ENCODE measurements at places on chromosomes 6 and 20.

GRCh38 chr6:27368202-27368601, 20.4 kb upstream of the ZNF391 start:
- no peaks in the 10 kb centered on the region for H3K4me1 ChIP-seq
- no peak overlapping the region for H3K4me3 ChIP-seq
- H3K27me3 ChIP-seq: no peaks in the 10 kb centered on the region
- DNase-seq: no peak
- H3K27ac ChIP-seq: no peak overlapping the region

GRCh38 chr20:17518339-17519052, 12.7 kb downstream of the BFSP1 start:
- no peak overlapping the region for H3K27ac ChIP-seq
- no peak overlapping the region for H3K4me3 ChIP-seq
- H3K4me1 ChIP-seq: peaks cover 5% of the 10 kb centered on the region
- H3K36me3 ChIP-seq: no peaks in the 10 kb centered on the region

GRCh38 chr6:89610149-89610642, 28.4 kb downstream of the LYRM2 start:
- DNase-seq: peak; percentile 19
- no peak overlapping the region for H3K4me3 ChIP-seq
- H3K36me3 ChIP-seq: peaks cover 3% of the 10 kb centered on the region
- H3K27me3 ChIP-seq: no peaks in the 10 kb centered on the region

- no peak for DNase-seq
- H3K27ac ChIP-seq: no peak overlapping the region
- peaks cover 24% of the 10 kb centered on the region for H3K36me3 ChIP-seq
- H3K27me3 ChIP-seq: no peaks in the 10 kb centered on the region
- no peak overlapping the region for H3K4me3 ChIP-seq
Measured at GRCh38 chr6:346386-347030, 45.0 kb upstream of the IRF4 start.

GRCh38 chr6:81863123-81863522, 110.6 kb upstream of the TENT5A start:
- H3K36me3 ChIP-seq: no peaks in the 10 kb centered on the region
- H3K4me1 ChIP-seq: no peaks in the 10 kb centered on the region
- no peak overlapping the region for H3K4me3 ChIP-seq
- H3K27me3 ChIP-seq: no peaks in the 10 kb centered on the region

GRCh38 chr20:63135411-63135810, 80.5 kb downstream of the YTHDF1 start:
- no peaks in the 10 kb centered on the region for H3K4me1 ChIP-seq
- peaks cover 32% of the 10 kb centered on the region for H3K27me3 ChIP-seq
- no peaks in the 10 kb centered on the region for H3K36me3 ChIP-seq
- no peak overlapping the region for H3K4me3 ChIP-seq

DNA sequence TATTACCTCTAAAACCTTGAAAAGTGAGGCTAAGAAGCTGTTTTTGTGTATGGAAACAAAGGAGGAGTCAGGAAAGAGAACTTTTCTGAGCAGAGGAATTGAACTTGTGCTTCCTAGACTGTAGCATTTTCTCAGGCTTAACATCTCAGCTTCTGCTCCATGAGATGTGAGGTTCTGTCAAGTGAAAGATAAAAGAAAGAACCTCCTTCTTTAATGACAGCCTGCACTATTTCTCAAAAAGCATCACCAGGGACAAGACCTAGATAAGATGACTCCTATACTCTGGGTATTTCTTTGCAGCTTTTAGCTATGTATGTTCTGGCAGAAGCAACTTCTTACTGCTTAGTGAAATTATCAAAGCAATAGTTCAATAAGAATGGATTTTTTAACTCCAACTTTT, 87.6 kb upstream of the KCNQ5 start:
- no peaks in the 10 kb centered on the region for H3K36me3 ChIP-seq
- no peaks in the 10 kb centered on the region for H3K27me3 ChIP-seq
- no peaks in the 10 kb centered on the region for H3K4me1 ChIP-seq
- DNase-seq: no peak
- no peak overlapping the region for H3K27ac ChIP-seq
- H3K4me3 ChIP-seq: no peak overlapping the region

DNA sequence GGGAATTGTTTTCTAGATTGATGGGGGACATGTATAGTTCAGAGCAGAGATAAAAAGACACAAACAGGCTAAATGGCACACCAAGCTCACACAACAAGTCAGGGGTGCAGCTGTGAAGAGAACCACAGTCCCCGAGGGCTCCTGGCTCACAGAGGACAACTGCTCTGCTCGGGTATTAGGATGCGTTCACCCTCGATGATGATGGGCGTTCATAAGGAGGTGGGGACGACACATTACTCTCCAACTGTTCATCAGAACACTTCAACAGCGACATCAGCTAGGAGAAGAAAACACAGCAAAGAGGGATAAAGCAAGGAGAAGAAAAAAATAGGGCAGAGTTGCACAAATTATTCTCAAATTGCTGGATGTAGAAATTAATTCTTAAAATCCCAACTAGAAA, 174.8 kb upstream of the RREB1 start:
- H3K27me3 ChIP-seq: no peaks in the 10 kb centered on the region
- H3K4me3 ChIP-seq: no peak overlapping the region
- no peak for DNase-seq
- H3K36me3 ChIP-seq: no peaks in the 10 kb centered on the region

DNA sequence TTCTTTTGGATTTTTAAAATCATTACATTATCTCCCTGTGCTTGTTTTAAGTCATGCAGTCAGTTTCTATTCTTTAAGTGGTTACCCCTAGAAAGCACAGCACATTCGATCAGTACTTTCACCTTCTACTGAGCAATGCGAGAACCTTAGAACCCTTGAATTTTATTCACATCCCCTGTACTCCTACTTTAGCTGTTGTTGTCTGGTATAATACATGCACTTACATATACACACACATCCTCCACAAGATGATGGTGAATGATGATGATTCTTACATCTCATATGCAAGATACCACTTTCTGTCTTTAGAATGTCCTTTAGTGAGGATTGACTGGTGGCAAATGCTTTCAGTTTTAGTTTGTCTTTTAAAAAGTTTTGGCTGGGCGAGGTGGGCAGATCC, 5.7 kb downstream of the CDC40 start:
- H3K27me3 ChIP-seq: no peaks in the 10 kb centered on the region
- peaks cover 4% of the 10 kb centered on the region for H3K36me3 ChIP-seq
- H3K27ac ChIP-seq: no peak overlapping the region
- H3K4me3 ChIP-seq: no peak overlapping the region
- peaks cover 9% of the 10 kb centered on the region for H3K4me1 ChIP-seq

- peak; percentile 66 for DNase-seq
- H3K27me3 ChIP-seq: peaks cover 3% of the 10 kb centered on the region
- no peaks in the 10 kb centered on the region for H3K36me3 ChIP-seq
- H3K4me1 ChIP-seq: peaks cover 34% of the 10 kb centered on the region
Measured at GRCh38 chr6:150254770-150255169, 111.9 kb downstream of the PPP1R14C start.

GRCh38 chr20:32894026-32894483, 35.3 kb downstream of the EFCAB8 start:
- H3K36me3 ChIP-seq: no peaks in the 10 kb centered on the region
- H3K4me1 ChIP-seq: peaks cover 5% of the 10 kb centered on the region
- DNase-seq: no peak
- H3K4me3 ChIP-seq: no peak overlapping the region
- H3K27ac ChIP-seq: no peak overlapping the region

GRCh38 chr6:31528821-31529328, at the start of gene MCCD1:
Gene MCCD1 (plus strand): TSS chr6:31528962. CDS start chr6:31529015, 53 bp downstream.
- no peaks in the 10 kb centered on the region for H3K27me3 ChIP-seq
- H3K36me3 ChIP-seq: peaks cover 42% of the 10 kb centered on the region
- H3K4me3 ChIP-seq: no peak within 1 kb of the TSS
- peaks cover 8% of the 10 kb centered on the region for H3K4me1 ChIP-seq
- no peak within 1 kb of the TSS for H3K27ac ChIP-seq
- no peak for DNase-seq

DNA sequence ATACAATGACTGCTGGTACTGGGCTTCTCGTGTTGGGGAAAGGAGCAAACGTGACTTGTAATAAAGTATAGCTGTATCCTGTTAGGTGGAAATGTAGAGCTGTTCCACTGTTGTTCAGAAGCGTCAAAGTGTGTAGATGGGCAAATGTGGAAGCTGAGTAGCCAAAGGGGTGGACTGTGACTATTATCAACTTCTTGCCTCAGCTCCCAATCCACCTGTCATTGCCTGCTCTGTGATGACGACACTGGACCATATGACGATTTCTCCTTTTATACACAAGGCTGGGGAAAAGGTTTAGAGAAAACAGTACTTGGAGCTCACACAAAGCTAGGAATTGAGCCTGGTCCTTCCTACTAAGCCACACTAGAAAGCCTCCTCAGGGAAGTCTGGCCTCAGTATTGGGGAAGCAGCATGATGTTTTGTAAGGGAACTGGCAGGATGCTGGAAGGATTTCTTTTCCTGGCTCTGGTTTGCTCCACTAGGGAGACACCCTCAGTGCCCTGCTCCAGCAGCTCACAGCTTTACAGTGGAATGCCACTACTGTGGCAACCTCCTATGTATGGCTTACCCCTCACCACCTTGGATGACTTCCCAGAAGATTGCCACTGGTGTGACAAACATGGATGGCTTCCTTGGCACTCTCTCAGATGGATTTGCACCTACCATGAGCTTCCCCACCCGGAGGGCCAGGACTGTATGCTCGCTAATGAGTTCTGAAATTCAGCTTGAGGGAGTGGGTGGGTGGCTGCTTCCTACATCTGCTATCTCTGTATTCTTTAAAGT, 20.0 kb downstream of the CD164 start:
- H3K27ac ChIP-seq: no peak overlapping the region
- DNase-seq: peak; percentile 51
- peaks cover 3% of the 10 kb centered on the region for H3K4me1 ChIP-seq
- H3K36me3 ChIP-seq: peaks cover 49% of the 10 kb centered on the region
- H3K27me3 ChIP-seq: no peaks in the 10 kb centered on the region

DNA sequence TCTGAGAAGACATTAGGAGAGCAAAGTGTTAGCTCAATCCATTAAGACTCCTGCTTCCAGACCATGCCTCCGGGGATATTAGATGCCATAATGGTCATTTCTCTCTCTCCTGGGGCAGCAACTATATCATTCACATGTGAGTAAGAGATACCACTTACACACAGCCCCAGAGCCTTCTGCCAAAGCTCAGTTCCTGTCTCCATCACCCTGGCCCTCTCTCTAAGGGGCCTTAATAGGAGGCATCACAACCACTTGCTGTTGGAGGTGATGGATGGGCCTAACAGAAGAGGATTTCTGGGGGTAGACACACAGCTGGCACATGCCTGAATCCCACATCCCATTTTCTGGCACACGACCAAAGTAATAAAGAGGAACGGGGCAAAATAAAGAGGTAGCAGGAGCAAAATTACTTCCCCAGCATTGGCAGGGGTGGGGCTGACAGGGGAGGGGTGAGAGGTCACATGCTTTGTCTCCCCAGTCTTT, 34.0 kb upstream of the VSTM2L start:
- DNase-seq: no peak
- no peak overlapping the region for H3K4me3 ChIP-seq
- H3K27me3 ChIP-seq: no peaks in the 10 kb centered on the region
- peaks cover 44% of the 10 kb centered on the region for H3K36me3 ChIP-seq
